Stimulated activated CD8-positive, alpha-beta memory T cell treated with anti-CD3 and anti-CD28 coated beads, Interleukin-4, amount 100 ng/mL, for 24 hours (primary cell): ENCODE measurements at places on chromosomes 5 and 9.

GRCh38 chr9:7289773-7290172 is 509.8 kb downstream of the DMAC1 start:
- DNase-seq, result no peak

DNA sequence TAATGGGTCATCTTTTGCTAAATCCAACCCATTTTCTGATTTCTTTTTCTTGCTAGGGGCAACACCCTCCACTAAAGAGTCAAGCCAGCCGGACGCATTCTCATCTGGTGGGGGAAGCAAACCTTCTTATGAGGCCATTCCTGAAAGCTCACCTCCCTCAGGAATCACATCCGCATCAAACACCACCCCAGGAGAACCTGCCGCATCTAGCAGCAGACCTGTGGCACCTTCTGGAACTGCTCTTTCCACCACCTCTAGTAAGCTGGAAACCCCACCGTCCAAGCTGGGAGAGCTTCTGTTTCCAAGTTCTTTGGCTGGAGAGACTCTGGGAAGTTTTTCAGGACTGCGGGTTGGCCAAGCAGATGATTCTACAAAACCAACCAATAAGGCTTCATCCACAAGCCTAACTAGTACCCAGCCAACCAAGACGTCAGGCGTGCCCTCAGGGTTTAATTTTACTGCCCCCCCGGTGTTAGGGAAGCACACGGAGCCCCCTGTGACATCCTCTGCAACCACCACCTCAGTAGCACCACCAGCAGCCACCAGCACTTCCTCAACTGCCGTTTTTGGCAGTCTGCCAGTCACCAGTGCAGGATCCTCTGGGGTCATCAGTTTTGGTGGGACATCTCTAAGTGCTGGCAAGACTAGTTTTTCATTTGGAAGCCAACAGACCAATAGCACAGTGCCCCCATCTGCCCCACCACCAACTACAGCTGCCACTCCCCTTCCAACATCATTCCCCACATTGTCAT is 72.0 kb downstream of the NUP214 start:
- DNase-seq, result no peak

DNA sequence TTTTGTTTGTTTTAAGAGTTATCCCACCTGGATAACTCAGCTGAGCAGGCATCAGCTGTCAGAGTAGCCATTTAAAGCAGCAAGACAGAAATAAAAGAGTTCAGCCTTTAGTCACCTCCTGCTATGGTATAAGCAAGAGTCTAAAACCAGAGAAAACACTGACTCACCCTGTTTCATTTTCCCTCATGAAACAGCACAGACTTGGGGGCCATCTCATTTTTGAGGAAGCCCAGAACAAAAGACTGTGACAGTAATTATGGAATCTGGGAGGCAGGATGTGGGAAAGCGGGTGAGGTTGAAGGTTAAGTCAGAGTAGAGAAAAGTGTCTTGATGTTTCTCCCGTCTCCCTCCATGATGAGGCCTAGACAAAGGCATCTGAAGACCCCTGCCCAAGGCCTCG is 90.2 kb upstream of the FAM174A start:
- DNase-seq, result no peak

DNA sequence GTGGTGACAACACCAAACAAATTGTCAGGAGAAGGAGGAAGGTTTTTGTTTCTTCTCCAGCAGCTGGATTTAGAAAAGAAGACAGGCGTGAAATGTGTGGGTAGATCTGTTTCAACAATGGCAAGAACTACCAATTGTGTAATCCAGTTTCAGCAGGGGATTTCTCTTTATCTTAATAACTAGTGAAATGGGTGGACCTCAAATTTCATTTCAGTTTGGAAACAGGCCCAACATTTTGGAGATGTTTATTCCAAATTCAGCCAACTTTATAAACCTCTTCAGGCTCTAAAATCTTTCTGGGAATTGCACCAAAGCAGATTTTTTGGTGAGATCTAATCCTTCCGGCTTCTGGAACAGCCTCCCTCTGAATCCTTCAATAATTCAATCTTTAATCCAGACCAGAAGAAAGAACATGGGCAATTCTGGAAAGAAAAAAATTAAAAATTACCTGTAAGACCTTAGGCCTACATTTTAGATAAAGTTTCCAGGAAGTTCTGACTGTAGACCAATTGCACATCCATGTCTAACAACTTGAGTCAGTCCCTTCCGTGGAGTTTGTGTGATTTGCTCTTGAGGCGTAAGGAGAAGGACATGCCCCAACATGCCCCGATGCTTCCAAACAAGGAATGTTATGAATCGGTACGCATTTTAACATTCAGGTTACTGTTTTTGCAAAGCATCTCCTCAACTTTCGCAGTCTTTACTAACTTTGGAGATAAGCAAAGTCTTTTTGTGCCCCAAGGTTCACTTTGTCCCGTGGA is 423.6 kb downstream of the IRX1 start:
- no peak for DNase-seq

- no peak for DNase-seq
These were observed 343.4 kb downstream of the CDK5RAP2 start for GRCh38 chr9:120236596-120236995.

GRCh38 chr9:19451240-19452087 is 42.7 kb downstream of the ACER2 start:
- no peak for DNase-seq

DNA sequence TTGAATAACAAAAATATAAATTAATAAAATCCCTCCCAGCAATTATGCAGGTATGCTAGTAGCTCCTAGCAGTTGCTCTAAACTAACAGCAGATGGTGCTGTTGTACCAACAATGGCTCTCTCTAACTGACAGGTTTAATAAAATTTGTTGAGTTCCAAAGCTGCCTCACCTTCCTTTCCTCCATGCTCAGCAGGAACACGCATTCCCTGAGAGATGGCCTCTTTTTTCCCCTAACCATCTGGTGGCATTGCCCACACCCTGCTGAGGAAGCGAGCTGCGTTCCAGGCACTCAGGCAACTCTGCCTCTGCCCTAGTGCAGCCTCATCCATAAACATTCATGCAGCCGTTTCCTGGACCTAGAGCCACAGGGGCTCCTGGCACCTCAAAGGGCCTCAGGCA is 106.2 kb downstream of the KLHL3 start:
- DNase-seq, result no peak

DNA sequence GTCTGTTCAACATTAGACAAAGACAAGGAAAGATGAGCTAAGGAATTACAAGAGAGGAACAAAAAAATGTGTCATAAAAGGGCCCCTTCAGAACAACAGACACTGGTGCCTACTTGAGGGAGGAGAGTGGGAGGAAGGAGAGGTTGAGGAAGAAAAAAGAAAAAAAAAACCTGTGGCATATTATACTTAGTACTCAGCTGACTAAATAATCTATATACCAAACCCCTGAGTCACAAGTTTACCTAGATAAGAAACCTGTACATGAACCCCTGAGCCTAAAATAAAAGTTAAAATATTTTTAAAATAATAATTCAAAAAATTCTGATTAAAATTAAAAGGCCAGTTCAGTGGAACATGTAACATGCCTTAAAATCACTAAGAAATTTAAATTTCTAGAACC is 107.3 kb downstream of the MTREX start:
- DNase-seq, result no peak

- DNase-seq, result no peak
These were observed 172.1 kb downstream of the RGS3 start for GRCh38 chr9:113635586-113635985.

GRCh38 chr5:112116371-112116770 is 302.7 kb downstream of the EPB41L4A start:
- no peak for DNase-seq

DNA sequence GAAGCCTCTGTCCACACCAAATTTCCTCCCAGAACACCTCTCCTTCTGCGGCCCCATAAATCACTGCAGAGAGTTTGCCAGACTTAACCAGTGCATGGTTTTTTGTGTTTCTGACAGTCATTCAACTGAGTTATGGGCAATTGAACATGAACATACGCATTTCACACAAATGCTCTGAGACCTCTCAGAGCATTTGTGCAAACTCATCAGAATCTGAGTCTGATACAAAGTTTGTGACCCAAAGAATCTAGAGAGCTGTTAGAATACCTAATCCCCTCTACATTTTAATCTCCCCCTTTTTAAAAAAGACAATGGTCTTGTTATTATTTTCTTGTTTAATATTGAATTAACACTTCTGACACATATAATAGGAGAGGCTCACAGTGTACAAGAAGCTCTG is 416.9 kb upstream of the SMARCA2 start:
- no peak for DNase-seq

DNA sequence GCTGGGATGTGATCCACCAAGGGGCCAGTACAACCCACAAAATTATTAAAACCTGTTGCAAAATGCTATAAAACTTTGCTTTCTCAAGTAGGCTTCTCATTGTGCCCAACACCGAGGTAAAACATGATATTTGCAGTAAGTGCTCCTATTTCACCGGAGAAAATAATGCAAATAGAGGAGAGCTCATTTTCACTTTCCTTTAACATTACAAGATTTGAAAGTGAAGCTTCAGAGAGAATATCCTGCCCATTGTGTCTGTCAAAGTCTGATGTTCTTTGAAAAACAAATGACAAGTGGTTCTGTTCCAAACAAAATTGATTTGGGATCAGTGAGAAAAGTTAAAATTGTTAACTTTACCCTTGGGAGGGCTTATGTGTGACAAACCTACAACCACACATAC is 287.1 kb downstream of the KCNN2 start:
- no peak for DNase-seq

GRCh38 chr5:108917596-108917995 is 169.9 kb downstream of the FER start:
- no peak for DNase-seq

GRCh38 chr9:76433406-76433805 is 25.6 kb upstream of the GCNT1 start:
- DNase-seq, result no peak

- DNase-seq, result peak; percentile 55
These were observed 71.2 kb downstream of the RAPGEF1 start for GRCh38 chr9:131668439-131669268.

DNA sequence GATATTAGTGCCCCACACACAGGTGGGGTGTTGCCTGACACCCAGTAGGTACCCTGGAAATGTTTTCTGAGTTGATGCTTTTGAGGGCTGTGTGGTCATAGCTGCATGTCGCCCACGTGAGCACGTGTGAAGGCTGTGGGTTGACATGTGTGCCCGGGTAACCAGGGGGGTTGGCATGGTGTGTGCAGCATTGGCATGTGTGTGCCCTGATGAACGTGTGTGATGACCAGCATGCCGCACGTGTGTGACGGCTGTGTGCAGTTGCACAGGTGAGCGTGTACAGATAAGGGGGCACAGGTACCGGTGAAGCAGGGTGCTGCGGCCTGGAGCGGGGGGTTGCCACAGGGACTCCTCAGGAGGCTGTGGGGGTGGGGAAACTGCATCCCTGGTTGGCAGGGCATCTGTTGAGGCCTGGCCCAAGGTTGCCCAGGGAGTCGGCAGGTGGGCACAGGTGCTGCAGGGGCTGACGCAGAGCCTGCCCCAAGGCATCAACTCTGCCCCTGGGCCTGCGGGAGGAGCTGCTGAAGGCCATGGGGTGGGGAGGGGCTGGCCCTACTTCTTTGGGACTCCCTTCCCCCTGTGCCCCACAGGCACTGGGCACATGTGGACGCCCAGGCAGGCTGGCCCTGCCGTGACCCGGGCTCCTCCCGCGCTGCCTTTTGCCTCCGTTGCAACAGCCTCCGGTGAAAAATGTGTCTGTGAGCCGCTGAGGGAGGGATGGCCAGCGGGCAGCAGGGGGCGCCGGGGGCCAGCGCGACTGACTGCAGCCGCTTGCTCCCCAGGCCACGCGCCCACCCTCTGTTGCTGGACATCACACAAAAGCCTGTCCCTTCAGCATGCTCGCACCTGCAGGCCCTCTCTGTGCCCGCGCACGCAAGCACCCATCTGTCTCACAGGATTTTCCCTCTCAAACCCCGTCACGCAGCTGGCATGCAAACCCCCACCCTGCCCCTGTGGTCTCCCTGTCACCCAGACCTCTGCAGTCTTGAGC is 2.2 kb downstream of the UNC5A start:
- DNase-seq, result no peak

GRCh38 chr5:59597690-59598546 is 295.6 kb downstream of the PDE4D start:
- no peak for DNase-seq

- no peak for DNase-seq
These were observed 27.3 kb upstream of the STC2 start for GRCh38 chr5:173355561-173355960.

- DNase-seq, result no peak
These were observed 562.6 kb downstream of the NR2F1-AS1 start for GRCh38 chr5:93018461-93018860.

DNA sequence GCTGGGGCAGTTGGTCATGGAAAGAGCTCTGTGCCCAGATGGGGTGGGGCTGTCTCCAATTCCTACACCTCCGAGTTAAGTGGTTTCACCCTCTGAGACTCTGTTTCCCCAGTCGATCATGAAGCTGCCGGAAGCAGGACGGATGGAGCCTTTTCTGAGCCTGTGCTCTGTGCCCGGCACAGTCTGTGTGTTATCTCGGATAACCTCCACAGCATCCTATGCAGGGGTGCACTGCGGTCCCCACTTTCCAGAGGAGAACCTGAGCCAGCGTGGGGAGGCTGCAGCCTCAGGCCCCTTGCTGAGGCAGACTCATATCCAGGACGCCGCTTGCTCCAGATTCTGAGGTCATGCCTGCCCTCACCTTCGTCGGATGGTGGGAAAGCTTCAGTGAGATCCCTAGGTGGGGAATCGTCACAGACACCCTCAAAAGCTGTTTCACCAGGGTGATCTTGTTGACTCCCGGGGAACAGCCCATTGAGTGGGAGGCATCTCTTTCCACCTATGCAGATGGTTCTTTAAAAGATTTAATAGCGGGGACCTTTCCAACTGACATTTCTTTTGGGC is 6.9 kb upstream of the COL5A1 start:
- DNase-seq, result no peak

DNA sequence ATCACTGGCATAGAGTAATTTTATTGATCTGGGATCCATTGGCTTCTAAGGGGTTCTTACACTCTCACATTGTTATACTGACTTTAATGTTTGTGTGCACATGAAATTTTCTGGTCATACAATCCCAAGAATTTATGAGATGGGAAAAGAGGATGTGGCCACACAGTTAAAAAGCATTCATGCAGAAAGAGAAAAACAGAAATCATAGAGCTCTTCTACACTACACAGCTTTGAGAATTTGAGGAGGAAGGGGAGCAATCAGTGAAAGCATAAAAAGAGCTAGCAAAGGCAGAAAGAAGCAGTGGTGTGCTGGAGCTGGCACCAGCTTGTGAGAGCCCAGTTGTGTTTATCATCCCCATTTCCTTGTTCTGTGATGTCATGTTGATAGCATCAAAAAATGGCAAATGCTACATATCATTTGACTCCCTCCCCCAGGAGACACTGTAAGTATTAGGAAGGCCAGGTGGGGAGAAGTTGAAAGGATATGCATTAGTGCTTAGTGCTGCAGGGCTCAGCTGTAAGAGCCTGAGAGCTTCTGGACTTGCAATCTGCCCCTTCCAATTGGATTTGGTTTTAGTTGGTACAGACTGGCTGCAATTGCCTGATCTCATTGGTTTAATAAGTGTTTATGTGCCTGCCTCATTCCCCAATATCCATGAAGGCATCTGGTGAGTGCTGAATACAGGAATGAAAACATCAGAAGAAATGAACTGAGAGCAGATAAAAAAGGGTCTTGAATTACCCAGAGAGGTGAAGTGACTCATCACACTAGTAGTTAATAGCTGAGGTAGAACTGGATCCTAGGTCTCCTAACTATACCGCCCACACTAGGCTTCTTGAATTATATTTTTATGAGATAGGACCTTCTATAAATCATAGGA is 30.9 kb downstream of the RHOBTB3 start:
- DNase-seq, result no peak
